ENCODE measurements at places on chromosomes 6 and 20.

DNA sequence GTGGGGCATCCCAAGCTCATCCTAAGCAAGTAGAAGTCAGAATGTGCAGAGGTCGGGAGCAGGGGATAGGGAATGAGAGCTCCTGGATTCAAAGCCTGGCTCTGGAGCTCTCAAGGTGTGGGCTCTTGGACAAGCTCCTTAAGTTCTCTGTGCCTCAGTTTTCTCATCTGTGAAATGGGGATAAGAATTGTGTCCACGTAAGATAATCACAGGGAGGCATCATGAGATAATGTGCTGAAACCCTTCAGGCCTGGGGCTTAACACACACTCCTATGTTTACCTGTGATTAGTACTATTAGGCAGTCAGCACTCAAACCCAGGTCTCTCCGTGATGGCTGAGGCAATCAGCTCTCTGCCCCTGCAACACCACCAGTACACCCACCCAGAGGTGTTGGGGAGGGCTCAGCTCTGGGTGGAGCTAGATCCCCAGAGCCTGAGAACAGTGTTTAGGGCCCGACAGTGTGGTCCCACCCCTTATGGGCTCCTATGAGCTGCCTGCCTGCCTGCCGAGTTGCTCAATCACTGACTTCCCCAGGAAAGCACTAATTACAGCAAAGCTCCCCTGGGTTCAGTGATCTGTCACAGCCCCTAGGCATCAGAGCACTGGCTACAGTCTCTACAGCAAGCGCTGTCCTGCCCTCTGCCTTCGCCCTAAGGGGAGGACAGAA is 6.3 kb upstream of the SIRPA start:
- no peak for DNase-seq

GRCh38 chr6:5435449-5435848 is 174.1 kb downstream of the FARS2 start:
- no peak for DNase-seq

GRCh38 chr6:13278991-13279390 is 49.3 kb downstream of the TBC1D7 start:
- no peak for DNase-seq

- no peak for DNase-seq
Measured at GRCh38 chr20:50810842-50811241, 16.0 kb downstream of the BCAS4 start.

- DNase-seq, result no peak
Measured at GRCh38 chr6:4486568-4487315, 289.5 kb upstream of the CDYL start.

DNA sequence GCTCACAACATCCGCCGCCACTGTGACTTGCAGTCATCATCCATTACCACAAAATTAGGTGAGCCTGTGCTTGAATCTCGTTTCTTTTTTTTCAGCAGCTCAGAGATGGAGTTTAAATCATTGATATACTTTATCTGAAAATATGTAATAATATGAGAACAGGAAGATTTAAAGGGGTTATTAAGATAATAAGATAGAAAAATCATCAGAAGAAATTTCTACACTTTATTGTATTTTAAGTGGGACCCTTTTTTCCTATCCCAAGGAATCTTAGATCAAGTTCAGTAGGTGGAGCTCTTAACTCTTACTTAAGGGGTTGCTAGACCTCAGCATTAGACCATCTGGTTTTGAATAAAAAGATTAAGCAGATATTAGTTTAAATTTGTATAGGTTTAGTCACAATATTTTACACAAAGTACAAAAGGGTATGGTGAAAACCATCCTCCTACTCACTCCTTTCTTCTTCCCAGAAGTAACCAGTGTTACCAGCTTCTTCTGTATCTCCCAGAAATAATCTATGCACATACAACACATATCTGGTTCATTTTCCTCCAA is 9.4 kb upstream of the NCOA7 start:
- DNase-seq, result peak; percentile 12

DNA sequence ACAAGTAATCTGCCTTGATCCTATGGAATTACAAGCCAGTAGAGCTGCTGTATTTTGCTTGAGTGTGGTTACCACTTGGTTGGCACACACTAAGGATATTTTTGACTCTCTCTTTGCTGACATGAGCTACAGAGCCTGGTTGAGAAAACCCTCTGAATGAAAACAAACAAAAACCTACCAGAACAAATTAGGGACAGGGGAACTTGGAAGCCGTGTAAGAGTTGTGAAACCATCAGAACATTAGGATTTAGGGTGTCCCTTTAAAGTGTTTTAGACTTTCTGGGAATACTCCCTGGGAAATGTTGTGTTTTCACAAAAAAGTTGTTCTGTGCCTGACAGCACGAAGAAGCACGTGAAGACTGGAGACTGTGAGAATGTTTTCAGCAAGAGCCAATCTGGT is 20.5 kb upstream of the PDE7B start:
- DNase-seq, result no peak

GRCh38 chr20:3765171-3765882 is 2.2 kb downstream of the ADISSP start:
- no peak for DNase-seq

- no peak for DNase-seq
Measured at GRCh38 chr6:114253431-114253830, 89.4 kb downstream of the HS3ST5 start.

GRCh38 chr6:25601800-25602673 is 50.0 kb upstream of the SCGN start:
- no peak for DNase-seq

- DNase-seq, result no peak
Measured at GRCh38 chr20:10673176-10673841, 490 bp downstream of the JAG1 start.

GRCh38 chr6:148969603-148970061 is 222.8 kb downstream of the UST start:
- no peak for DNase-seq

GRCh38 chr6:43338243-43338642 is 29.6 kb upstream of the CRIP3 start:
- DNase-seq, result no peak

DNA sequence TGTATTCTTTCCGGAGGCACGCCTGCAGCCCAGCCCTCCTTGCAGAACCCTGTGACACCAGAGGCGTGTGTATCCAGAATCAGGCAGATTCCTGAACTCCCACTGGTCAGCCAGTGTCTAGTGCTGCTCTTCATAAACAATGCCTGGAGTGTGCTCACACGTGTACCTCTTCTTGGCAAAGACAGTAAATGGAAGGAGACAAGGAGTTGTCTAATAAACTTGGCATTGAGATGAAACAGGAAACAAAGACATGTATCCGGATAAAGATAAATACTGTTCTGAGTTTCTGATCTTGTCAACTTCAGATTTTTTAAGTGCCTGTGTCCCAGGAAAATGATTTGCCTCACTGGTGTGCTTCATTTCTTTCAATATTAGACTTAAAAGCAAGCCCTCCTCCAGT is 1.7 kb downstream of the RPS6KA2 start:
- DNase-seq, result no peak

- no peak for DNase-seq
Measured at GRCh38 chr6:151847064-151847463, 39.6 kb downstream of the ESR1 start.

DNA sequence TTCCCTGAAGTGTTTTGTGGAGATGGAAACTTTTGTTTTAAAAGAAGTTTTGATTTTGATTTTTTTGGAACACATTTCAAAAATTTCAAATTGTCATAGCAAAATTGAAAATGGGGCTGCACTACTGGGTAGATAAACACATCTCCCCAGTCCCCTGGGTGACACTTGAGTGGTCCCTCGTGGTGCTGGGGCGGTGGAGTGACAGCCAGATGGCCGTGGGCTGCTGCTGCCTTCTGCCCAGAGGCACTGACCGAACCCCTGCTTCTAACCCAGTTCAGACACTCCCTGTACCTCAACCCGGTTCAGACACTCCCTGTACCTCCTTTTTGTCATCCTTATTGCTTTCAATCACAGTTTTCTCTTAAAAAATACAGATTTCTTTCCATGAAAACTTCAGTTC is 69.9 kb upstream of the SYNJ2 start:
- DNase-seq, result no peak

- DNase-seq, result no peak
Measured at GRCh38 chr20:43800186-43800585, 73.4 kb upstream of the GTSF1L start.

- no peak for DNase-seq
Measured at GRCh38 chr6:145047891-145048290, 687.4 kb downstream of the EPM2A start.

- DNase-seq, result no peak
Measured at GRCh38 chr6:4848382-4849068, 72.3 kb downstream of the CDYL start.

DNA sequence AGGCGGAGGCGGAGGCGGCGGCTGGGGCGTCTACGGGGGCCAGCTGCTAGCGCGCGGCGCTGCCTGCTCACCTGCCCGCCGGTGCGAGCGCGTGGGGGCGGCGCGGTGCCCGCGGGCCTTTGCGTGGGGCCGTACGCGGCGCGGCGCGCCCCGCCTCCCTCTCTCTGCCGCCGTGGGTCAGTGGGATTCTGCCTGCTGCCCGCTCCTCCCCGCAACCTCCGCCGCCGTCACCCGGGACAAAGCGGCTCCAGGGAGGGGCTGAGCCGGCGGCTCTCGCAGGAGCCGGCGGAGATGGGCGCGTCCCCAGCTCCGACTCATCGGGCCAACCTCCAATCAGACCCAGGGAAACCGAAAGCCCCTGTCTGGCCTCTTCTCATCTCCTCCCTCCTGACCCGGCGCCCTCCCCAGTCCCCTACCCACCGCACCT is at the start of gene RCAN2:
Gene RCAN2, minus strand, starts transcription at position 249 of the 427 bp plus-strand sequence.
- no peak for DNase-seq

- DNase-seq, result no peak
Measured at GRCh38 chr20:62064770-62065673, 659 bp downstream of the TAF4 start.

DNA sequence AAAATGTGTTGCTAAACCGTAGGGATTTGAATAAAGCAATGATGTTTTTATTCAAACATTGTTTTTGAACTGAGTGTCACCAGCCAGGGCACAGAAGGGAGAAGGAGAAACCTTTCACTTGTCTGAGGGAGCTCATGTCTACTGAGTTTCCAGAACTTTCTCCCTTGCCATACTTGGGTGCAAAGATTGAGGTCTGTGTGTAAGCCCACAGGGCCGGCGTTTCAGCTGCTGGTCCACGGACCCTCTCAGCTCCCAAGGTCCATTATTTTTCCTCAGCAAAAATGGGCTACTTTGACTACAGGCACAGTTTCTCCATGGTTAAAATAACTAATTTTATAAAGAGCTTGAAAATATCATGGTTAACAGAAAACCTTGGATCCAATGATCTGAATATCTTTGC is 32.6 kb downstream of the PSMG4 start:
- no peak for DNase-seq

GRCh38 chr6:143200167-143200770 is 139.6 kb downstream of the AIG1 start:
- no peak for DNase-seq

GRCh38 chr20:20073801-20074371 is 21.6 kb downstream of the CFAP61 start:
- no peak for DNase-seq

- no peak for DNase-seq
Measured at GRCh38 chr6:101516578-101516977, 123.1 kb downstream of the GRIK2 start.

Data from stimulated activated CD8-positive, alpha-beta memory T cell treated with anti-CD3 and anti-CD28 coated beads, Interleukin-4, amount 100 ng/mL, for 4 hours (primary cell).